ENCODE measurements at places on chromosomes 6 and 20.
A peak's percentile ranks its signal among the peaks of the same experiment; 100 is the strongest.

- no peak for DNase-seq
These were observed 966.8 kb upstream of the CITED2 start for GRCh38 chr6:140341272-140341671.

DNA sequence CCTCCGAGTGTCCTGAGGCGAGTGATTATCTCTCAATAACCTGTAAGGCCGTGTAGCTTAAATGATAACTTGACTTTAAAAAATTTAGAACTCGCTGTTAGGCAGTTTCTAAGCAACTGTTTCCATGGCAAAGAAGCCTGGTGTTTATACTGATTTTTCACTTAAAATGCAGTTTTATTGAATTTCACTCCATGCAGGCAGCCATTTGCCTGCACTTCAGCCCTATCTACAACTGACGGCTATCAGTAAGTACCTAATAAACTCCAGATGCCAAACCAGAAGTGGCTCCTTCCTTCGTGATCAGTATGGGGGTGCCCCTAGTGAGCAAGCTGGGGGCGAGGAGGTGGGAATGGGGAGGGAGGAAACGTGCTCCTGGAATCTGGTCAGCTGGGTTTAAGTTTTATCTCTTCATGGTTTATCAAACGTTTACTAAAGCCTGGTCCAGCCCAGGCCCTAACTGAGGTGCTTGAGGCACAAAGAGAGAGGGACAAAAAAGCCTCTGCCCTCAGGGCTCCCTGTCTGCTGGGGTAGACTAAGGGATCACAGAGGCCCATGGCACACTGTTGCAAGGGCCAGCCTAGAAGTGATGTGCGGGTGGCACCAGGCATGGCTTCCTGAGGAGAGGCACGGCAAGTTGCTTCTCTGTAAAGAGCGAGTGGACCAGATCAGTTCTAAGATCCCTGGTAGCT is 45.5 kb downstream of the TTI1 start:
- no peak for DNase-seq

DNA sequence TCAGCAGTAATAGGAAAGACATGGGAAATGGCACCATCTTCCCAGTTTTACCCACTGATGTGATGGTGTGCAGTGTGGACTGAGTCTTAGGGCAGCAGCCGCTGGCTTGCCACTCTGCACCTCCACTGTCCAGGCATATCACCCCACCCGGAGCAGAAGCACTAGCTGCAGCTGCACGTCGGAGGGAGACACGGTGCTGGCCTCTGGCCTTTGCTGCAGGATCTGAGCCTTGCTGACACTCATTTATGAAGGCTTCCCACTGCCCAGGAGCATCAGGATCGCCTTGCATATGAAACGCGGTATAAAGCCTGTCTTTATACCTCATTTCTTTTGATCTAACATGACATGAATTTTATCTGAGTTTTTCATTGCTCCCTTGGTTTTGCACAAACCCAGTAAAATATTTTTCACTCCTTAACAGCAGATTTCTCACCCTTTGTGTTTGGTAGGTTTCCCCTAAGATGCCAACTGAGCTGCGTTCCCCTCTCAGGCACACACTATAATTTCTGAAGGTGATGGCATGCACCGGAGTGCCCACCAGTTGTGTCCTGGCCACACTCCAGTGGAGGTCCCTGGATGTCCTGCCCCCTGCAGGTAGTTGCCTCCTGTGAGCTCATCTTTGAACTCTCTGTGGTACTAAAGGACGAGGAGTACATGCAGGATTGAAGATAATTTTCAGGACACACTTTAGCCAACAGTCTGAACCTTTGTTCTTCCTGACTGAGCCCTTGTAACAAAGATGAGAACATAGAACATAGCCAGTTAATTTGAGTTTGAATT is 9.0 kb upstream of the EXOC2 start:
- no peak for DNase-seq

DNA sequence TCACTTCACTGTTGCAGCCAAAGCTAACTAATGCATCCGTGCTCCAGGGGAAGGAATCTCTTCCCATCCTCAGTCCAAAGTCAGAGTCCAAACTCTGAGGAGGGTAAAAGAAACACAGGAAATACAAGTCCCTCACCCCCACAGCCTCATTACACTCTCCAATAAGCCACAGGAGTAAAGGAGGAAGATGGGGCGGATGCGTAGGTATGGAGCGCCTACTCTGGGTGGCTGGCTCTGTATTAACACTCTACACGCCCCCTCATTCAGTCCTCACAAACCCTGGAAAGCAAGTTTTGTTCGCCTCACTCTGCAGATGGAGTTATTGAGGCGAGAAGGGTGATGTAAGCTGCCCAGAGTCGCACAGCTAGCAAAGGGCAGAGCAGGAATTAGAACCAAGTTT is 242.9 kb downstream of the NRN1 start:
- peak; percentile 31 for DNase-seq

DNA sequence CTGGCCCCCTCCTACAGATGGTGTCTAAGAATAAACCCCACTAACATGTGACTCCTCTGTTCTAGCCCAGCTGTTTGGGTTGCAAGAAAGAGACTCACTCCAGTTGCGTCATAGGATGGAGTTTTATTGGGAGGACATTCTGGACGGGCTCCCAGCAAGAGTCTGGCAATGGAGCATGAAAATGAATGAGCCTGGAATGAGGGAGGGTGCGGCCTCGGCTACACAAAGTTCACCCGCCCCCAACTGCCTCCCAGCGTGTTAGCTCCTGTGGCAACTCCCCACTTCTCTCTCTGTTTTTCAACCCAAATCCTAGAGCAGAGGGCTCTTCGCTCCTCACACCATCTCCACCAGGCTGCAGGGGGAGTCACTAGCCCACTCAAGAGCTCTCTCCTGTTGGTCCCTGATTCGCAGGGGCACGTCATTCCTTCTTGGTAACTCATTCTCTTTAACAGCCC is 5.1 kb upstream of the ADAM33 start:
- peak; percentile 91 for DNase-seq

- no peak for DNase-seq
These were observed 485.4 kb downstream of the CDKAL1 start for GRCh38 chr6:21019614-21020013.

DNA sequence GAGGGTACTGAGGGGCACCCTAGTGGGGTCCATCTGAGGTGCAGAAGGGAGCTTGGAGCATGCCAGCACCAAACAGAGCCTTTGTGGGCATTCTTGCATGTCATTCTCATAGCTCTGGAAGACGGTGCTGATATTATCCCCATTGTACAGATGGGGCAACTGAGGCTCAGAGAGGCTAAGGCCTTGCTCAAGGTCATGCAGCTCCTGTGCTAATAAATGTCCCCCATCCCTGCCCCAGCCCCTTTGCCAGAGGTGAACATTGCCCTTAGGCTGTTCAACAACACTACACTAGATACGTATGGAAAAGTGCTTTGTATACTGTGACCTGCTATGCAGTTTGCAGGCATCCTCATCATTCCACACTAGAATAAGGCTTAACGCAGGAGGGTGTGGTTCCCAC is 5.5 kb upstream of the EPB41L1 start:
- DNase-seq, result no peak

DNA sequence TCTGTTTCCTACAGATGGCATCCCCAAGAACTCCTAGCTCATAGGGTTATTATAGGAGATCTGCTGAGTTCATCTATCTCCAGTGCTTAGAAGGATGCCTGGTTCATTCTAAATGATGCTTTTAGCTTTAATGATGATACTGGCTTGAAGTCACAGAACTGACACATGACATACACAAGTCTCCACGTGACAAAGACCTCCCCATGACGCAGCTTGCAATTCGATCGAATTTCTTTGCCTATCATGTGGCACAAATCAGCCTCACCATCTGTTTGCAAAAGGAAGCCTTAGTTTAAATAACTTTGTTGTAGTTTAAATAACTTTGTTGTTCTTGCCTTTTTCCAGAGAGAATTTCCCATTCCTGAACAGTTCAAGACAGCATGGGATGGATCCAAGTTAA is 44.1 kb upstream of the FAM8A1 start:
- no peak for DNase-seq

GRCh38 chr6:41748542-41748941 is 1.3 kb upstream of the PGC start:
- no peak for DNase-seq

DNA sequence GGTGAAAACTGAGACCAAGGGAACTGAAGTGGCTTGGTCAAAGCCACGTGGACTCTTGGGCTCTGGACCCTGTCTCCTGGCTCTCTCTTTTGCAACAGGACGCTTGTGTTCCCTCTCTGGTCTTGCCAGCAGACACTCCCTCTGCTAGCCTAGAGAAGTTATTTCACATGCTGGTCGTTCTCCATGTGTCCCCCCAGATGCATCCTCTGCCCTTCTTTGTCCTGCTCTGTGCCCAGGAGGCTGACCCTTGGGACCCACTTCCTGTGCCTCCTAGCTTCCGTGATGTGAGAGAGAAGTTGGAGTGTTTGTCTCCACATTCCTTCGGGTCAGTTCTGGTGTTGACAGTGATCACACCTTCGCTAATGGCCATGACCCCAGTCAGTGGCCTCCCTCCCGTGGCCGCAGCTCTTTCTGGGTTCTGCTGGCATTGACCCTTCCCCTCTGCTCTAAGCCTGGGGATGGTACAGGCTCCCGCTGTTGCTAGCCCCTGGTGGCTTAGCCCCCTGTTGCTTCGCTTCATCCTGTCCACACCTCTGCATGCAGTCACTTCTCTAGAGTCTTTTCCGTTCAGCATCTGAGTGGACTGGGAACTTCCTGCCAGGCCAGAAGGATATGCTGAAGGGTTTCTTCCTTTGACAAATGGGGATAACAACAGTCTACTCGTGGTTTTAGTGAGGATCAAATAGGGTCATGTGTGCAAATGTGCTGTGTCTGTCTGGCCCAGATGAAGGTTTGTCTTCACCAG is 70.1 kb upstream of the BMP2 start:
- DNase-seq, result no peak

DNA sequence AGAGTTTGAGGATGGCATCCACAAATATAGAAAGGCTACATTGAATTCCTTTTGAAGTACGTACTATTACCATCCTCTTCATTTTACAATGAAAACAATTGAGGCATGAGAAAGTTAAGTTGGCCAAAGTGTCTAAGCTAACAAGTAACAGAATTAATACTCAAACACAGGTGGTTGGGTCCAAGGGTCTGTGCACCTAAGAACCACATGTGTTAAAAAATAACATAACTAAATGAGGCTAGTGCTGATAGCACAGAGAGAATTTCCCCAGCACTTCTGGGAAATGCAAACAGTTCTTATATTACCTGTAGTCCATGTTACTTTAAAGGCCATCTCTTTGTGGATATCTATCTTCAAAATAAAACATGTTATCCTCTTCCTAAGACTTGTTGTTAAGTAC is 10.5 kb upstream of the KHDRBS2 start:
- no peak for DNase-seq

- peak; percentile 87 for DNase-seq
These were observed 335.4 kb downstream of the COL12A1 start for GRCh38 chr6:74870403-74870802.

- DNase-seq, result no peak
These were observed 1.5 kb upstream of the MAPK13 start for GRCh38 chr6:36128793-36129192.

- DNase-seq, result no peak
These were observed 89.4 kb upstream of the TNFAIP3 start for GRCh38 chr6:137777687-137778075.

DNA sequence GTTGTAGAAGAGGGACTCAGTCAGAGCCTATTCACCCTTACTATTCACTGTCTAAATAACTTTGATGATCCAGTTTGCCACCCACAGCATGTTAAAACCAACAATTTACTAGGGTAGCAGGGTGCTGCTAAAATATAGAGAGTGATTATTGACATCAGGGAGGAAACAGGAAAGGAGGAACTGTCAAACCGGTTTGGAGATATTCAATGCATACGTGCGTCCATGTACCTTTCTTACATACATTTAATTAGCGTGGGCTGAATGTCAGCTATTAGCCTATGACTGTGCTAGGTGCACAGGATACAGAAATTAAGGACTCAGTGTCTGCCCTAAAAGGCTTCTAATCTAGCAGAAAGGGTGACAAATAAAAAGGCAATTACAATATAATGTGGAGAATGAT is 57.2 kb downstream of the IL20RA start:
- DNase-seq, result no peak

DNA sequence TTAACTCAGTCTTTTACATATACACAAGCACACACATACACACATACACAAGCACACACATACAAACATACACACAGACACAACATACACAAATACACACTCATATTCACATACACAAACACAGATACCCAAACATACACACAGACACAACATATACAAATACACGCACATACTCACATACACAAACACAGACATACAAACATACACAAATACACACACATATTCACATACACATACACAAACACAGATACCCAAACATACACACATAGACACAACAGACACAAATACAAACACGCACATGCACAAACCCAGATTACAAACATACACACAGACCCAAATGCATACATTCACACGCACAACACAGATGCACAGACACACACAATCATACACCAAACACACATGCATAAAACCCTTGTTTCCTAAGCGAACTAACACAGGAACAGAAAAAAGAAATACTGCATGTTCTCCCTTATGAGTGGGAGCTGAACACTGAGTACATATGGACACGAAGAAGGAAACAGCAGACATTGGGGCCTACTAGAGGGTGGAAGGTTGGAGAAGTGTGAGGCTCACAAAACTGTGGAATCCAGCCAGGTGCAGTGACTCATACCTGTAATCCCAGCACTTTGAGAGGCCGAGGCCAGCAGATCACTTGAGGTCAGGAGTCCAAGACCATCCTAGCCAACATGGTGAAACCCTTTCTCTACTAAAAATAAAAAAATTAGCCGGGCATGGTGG is 34.2 kb downstream of the PIM1 start:
- DNase-seq, result peak; percentile 40

DNA sequence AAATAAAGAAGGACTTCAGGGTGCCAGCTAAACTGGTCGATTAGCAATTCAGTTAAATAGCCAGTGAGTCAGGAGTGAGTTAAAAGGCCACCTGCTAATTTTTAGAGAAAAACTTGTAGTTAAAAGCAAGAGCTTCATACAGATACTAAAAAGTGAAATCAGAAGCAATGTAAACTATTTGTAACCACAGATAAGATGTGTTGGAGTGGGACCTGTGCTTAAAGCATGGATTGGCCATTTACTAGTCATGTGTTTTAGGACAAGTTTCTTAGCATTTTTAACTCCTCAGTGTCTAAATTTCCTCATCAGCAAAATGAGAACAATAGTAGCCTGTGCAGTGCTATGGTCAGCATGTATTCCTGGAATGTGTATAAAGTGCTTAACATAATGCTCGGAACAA is 23.8 kb upstream of the HDDC2 start:
- DNase-seq, result no peak

- no peak for DNase-seq
These were observed 742 bp upstream of the CEP85L start for GRCh38 chr6:118652051-118652615.

All from fibroblast of skin of right quadriceps (primary cell).